ENCODE measurements at places on chromosomes 5 and 9.

GRCh38 chr5:127612441-127613141 lies 36.3 kb upstream of the CTXN3 start:
- no peak for DNase-seq

DNA sequence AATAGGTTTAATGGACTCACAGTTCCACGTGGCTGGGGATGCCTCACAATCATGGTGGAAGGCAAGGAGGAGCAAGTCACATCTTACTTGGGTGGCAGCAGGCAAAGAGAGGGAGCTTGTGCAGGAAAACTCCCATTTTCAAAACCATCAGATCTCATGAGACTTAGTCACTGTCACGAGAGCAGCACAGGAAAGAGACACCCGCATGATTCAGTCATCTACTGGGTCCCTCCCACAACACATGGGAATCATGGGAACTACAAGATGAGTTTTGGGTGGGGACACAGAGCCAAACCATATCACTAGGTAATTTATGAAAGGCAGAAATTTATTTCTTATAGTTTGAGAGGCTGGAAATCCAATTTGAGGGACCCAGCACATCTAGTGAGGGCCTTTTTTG lies 40.0 kb downstream of the MTREX start:
- DNase-seq: no peak

DNA sequence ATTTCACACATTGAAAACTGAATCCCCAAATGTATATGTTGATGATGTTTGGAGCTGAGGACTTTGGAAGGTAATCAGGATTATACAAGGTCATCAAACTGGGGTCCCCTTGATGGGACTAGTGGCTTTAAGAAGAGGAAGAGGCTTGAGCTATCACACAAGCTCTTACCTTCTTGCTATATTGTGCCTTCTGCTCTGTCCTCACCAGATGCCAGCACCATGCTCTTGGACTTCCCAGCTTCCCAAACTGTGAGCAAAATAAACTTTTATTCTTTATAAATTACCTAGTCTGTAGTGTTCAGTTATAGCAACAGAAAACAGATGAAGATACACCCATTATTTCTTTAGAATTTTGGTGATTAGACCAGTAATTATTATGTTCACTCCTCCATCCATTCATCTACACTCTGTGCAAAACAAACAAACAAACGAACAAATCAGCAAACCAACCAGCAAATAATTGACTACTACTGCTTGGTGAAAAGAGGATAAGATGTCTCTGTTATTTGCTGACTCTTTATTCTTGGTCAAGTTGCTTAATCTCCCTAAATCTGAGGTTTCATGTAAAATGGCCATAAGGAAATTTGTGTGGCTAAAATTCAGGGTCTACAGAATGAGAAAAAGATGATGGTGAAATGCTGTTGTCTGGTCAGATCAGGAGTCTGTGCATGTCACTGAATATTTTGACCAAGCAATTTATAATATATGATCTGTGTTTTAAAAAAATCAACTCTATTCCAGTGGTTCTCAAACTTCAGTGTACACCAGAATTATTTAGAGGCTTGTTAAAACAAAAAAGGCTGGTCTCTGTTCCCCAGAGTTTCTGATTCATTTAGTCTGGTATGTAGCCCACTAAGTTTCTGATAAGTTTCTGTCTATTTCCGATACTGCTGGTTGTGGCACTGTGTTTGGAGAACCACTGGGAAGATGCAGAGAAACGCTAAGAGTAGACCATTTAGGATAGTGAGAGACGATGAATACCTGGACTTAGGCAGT lies 854.1 kb downstream of the MAT2B start:
- DNase-seq: no peak

DNA sequence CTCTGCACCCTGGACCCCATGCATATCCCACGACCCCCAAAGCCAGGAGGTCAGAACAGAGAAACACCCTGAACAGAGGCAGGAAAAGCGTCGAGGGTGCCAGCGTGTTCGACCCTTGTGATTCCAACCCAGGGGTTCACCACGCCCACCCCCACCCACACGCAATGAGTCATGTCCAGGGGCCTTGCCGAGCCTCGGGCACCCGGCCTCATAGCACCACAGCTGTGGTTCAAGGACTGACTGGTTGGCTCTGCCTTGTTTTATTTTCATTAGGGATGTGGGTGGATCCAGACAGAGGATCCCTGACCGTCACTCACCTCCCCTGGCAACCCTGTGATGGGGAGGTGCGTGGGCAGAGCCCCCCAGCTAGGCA lies 9.5 kb upstream of the QSOX2 start:
- DNase-seq: peak; percentile 70

- DNase-seq: no peak
These were observed 424 bp downstream of the HAND1 start for GRCh38 chr5:154477382-154478223.

DNA sequence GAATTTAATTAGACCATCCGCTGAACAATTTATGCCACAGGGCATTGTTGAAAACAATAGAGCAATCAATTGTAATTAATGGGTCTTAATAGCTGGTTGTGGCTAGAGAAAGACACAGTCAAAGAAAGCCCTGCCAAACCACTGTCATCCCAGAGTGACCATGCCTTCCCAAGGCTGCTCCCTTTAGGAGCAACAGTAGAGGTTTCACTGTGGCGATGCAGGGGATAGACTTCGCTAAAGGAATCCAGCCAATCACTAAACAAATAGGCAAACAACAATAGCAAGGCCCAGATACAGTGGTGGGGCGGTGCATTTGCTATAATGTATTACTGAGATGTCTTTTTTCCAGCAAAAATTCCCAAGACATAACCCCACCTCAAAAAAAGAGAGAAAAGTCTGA lies 87.8 kb upstream of the SLC27A6 start:
- no peak for DNase-seq

GRCh38 chr5:124716169-124716568 lies 30.3 kb downstream of the ZNF608 start:
- DNase-seq: no peak

DNA sequence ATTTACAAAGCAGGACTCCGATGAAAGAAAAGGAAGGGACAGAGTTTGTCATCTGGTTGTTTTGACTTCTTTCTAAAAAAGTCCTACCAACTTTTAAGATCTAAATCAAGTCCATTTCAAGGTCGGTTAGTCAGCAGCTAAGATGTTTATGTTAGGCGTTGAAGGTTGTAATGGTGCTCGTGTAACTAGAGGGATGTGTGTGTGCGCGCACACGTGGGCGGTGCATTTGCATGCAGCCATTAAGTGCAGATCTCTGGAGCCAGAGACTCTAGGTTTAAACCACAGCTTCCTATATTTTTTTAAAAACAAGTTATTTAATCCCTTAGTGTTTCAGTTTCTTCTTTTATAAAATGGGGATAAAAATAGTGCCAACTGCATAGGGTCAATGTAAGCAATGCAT lies 77.0 kb upstream of the SMIM32 start:
- DNase-seq: no peak

GRCh38 chr5:124398460-124398859 lies 348.0 kb downstream of the ZNF608 start:
- no peak for DNase-seq

DNA sequence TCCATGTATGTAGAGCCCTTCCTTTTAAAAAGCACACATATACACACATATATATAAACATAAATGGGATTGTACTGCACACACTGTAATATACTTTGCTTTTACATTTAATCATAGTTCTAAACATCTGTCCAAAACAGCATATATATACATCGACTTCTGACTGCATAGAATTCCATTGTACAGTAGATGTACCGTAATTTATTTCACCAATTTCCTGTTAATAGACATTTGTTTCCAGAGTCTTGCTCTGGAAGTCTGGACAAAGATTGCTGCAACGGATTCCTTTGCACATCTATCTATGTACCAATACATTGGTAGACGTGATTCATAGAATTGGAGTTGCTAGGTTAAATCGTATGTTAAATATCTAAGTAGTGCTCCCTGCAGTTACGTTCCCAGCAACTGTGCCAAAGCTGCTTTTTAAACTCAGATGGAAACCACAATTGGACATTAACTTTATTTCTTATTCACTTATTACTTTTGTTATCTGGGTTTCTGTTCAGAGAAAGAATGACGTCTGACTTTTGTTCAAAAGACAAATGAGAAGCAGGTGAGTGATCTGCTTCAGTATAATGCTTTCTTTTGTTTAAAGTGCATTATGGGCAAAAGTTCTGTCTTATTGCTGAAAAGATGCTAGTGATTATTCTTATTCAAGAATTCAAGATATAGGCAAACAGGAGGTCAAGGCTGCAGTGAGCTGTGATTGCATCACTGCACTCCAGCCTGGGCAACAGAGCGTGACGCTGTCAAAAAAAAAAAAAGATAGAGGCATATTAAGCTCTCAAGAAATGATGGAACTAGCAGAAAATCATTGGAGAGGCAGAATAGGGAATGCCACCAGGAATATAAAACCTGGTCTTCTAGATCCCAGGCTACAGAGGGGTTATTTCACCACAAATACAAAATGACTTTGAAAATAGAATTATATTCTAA lies 138.2 kb downstream of the FGF1 start:
- no peak for DNase-seq

DNA sequence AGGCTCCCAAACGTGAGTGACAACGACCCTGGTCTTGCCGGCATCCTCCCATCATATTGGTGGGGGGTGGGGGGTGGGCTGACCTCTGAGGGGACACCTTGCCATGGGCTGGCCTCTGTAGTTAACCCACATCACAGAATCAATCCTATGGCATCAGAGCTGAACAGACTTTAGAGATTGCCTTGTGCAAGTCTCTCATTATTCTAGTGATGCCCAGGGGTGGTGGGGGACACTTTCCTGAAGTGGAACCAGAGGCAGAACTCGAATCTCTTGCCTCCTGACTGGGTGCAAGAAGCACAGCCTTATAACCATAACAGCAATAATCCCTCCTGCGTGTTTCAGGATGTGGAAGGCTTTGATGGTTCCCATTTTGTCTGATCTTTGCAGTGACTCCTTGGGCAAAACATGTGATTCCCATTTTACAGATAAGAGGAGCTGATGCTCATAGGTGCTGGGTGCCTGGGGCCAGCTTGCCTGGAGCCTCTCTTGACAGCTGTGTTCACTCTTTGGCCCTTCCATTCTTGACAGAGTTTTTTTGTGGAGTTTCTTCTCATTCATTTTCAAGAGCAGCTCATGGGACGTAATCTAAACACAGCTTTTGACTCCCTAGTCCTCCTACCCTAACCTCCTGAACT lies 18.6 kb upstream of the PITX1 start:
- no peak for DNase-seq

DNA sequence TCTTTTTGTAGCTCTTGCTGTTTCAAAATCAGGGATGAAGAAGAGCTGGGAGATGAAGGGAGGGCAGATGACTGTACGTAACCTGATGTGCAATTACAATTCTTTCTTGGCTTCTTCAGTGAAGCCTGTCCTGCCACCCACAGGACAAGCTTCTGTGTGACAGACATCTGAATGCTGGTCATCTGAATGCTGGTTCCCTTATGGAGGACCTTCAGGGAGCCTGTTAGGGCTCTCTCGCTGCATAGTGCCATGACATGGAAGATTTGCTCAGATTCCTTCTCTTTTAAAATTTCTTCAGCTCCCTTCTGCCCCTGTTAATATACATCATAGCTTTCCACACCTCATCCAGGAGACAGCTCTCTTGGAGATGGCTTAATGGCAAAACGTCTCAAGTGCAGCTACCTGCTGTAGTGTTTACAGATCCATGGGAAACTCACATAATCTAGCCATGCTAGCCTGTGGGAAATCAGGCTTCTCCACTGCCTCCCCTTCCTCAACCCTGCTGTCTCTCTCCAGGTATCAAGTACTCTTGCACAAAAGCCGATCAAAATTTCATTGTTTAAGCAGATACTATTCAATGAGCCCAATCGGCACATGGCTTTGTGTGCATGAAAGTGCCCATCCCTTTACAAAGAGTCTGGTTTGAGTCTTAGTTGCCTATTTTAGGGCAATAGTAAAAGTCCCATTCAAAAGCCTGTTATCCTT lies 134.6 kb downstream of the RAB3C start:
- DNase-seq: no peak

- DNase-seq: no peak
These were observed 39.8 kb downstream of the LNPEP start for GRCh38 chr5:96975656-96976055.

DNA sequence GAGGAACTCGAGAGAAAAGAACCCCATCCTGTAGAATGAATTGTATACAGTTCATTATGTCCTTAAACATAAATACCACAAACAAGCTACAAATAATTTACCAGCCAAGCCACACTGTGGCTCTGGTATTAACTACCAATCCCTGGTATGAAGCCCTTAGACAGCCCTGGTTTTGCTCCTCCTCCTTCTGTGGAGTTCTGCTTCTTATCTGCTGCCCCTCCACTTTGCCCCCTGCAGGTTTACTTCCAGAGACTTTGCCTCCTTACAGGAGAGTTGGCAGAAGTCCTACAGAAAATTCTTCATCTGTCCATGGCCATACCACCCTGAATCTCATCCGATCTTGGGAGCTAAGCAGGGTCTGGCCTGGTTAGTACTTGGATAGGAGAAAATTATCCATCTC lies 219.8 kb downstream of the ACTL7B start:
- DNase-seq: peak; percentile 64

- no peak for DNase-seq
These were observed 13.4 kb downstream of the UBE2QL1 start for GRCh38 chr5:6461793-6462650.

DNA sequence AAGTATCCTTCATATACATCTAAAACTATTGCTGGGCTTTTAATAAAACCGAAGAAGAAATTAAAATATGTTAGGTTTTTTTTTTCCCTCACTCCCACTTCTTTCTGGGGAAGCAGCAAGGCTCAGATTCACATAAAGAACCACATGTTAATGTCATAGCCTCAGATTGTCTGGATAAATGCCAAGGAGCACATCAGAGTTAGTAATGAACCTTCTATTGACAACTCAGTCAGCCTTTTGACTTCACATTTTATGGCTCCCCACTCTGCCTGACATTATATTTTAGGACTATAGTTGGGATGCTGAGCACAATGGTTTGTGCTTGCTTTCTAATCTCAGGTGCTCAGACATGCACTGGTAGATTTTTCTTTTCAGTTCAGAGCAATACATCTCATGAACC lies 21.8 kb downstream of the DMAC1 start:
- DNase-seq: no peak

DNA sequence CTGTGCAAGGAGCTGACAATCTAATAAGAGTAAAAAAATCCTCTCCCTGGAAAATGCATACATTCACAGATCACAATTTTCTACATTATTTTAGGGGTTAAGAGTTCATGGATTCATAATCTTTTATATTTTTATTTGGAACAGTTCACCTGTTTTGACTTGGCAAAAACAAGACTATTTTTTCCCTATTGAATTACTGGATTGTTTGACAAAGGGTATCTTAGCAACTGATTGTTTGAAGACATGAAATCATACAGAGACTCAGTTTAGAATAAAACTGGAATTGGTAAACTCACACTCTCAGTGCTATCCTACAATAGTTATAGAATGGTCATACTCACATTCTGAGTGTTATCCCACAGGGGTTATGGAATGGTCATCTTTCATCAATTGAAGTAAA lies 358.2 kb upstream of the PTGER4 start:
- no peak for DNase-seq
